ENCODE measurements at places on chromosomes 13 and 19.

DNA sequence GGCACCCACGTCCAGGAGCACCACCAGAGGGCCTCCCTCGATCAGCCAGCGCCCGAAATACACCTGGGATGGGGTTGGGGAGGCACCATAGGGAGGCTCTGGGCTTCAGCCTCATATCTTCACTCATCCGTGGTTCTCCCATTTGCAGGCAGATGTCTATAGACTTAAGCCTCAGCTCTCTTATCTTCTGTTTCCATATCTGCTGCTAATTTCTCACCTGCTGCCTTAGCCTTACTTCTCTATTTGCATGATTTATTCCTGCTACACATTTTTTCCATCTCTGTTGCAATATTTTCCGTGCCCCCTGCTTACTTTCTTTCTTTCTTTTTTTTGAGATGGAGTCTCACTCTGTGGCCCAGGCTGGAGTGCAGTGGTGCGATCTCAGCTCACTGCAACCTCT, 5.8 kb downstream of the GYS1 start:
- no peak for DNase-seq

DNA sequence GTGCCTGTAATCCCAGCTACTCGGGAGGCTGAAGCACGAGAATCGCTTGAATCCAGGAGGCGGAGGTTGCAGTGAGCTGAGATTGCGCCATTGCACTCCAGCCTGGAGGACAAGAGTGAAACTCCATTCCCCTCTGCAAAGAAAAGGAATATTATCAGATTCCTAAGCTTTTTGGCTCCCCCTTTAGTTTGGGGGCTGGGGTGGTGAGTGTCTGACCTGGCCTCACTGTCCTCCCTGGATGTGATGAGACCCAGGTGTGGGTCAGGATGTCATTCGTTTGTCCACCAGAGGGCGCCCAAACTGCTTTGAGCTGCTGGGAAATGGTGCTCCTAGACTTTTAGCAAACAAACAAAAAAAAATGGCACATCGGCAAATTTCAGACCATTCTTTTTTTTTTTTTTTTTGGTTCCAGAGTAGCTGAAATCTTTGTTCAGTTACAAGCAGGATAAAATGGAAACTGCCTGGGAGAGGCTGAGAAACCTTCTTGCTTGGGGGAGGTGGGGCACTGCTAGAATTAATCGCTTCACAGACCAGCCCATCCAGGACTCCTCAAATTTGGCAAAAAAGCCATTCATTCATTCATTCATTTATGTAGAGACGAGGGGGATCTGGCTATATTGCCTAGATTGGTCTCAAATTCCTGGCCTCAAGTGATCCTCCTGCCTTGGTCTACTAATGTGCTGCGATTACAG, 29.4 kb downstream of the SPC24 start:
- DNase-seq, result peak; percentile 39

- no peak for DNase-seq
Measured at GRCh38 chr19:11534948-11535347, 3.7 kb upstream of the CNN1 start.

- no peak for DNase-seq
Measured at GRCh38 chr13:110229905-110230563, 76.9 kb downstream of the COL4A1 start.

DNA sequence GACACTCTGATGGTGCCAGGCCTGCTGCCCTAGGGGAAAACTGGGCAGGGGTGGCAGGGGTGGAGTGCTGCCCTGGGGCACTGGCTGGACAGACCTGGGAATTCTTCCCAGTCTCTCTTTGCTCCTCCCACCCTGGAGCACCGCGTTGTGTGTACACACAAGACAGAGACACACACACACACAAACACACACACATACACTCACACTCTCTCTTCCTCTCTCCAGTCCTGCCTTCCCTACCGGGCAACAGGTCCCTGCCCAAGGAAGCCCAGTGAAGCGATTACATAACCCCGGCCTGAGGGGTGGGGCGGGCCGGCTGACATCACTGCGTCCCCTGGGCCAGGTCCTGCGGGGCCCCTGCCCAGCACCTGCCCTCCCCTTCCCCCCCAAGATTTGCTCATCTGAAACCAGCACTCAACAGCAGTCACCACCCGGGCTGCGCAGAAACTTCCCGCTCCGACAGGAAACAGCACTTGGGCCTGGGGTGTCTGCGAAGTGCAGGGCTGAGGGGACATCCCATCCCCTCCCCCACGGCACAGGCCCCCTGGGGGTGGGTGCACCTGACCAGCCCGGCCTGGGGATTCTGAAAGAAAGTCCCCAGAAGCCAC, 1.2 kb downstream of the MKNK2 start:
- no peak for DNase-seq

GRCh38 chr13:102261316-102261715, 140.5 kb downstream of the FGF14 start:
- no peak for DNase-seq

- no peak for DNase-seq
Measured at GRCh38 chr19:12833418-12833737, 1.0 kb downstream of the RTBDN start.

DNA sequence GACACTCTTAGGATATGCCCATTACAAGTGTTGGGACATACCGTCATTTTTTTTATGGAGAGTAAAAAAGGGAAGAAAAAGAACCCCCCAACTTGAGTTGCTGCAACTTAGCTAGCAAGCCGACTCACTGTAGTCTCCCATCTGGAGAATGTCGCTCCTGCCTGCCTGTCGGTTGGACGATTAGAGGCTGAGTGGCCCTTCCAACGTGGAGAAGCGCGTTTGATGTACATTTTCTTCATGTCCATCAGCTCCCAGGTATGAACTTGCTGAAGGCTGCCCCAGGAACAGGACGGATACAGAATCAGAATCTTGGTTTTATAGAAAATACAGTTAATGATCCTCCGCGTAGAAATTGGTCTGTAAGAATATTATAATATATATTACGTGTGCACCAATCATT, 189.0 kb upstream of the SOX1 start:
- no peak for DNase-seq

DNA sequence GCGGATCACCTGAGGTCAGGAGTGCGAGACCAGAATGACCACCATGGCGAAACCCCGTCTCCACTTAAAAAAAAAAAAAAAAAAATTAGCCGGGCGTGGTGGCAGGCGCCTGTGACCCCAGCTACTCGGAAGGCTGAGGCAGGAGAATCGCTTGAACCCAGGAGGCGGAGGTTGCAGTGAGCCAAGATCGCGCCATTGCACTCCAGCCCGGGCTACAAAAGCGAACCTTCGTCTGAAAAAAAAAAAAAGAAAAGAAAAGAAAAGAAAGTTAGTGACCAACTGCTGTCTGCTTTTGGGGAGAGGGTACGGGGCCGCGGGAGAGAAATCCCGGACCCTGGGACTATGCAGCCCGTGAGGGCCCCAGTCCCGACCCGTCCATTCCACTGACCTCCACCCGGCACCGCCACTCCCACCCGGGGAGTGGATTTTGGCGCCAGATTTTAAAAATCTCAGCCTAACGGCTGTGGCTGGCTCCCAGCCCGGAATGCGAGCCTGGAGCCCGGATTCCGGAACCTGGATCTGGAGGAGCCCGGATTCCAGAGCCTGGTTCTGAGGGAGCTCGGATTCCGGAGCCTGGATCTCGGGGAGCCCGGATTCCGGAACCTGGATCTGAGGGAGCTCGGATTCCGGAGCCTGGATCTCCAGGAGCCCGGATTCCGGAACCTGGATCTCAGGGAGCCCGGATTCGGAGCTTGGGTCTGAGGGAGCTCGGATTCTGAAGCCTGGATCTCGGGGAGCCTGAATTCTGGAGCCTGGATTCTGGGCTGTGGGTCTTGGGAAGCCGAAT, 6.1 kb upstream of the LMNB2 start:
- DNase-seq, result no peak

GRCh38 chr13:74191410-74191809, 57.2 kb upstream of the KLF12 start:
- DNase-seq, result no peak

DNA sequence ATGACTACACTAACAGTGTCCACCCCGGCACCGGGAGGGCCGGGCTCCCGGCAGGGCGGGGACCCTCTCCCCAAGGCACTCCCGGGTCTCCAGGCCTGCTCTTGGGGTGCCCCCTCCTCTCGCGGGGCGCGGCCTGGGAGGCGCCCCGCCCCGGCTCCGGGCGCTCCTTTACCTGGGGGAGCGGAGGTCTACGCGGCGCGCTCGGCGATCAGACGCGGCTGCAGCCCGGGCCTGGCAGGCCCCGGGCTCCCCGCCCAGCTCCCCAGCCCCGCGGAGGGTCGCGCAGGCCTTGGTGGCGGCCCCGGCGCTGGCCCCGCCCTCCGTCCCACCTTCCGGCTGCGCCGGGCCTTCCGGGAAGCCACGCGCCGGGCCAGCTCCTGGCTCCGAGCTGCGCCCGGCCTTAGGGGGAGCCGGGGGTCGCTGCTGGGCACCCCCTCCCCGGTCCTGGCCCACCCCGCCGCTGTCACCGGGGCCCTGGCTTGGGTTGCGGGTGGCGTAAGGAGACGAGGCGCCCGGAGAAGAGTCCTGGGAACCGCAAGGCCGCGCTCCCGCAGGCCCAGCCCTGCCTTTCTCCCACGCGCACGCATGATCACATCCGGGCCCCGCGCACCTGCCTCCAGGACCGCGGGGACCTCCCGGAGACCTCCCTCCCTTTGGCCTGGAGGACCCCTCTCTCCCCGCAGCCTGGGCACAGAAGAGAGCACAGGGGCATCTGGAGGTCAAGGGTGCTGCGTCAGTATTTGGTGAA, at the start of gene C19orf12:
C19orf12 (minus strand) TSS at position 309 of the 748 bp plus-strand sequence. CDS start 6,848 bp downstream, outside the sequence.
- peak; percentile 43 for DNase-seq

DNA sequence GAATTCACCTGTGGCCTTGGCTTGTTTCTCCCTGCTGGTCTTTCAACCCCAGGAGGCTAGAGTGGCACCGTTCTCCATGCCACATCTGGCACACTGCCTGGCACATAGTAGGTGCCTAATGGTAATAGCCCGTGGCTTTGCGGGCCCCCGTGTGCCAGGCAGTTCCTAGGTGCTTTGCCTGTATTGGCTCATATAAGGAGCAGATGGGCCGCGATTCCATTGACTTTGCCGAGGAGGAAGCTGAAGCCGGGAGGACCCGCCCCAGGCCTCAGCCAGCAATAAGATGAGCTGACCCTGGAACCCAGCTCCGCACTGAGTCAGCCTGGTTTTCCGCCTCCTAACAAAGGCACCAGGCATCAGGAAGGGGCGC, 807 bp downstream of the PGLYRP1 start:
- no peak for DNase-seq

DNA sequence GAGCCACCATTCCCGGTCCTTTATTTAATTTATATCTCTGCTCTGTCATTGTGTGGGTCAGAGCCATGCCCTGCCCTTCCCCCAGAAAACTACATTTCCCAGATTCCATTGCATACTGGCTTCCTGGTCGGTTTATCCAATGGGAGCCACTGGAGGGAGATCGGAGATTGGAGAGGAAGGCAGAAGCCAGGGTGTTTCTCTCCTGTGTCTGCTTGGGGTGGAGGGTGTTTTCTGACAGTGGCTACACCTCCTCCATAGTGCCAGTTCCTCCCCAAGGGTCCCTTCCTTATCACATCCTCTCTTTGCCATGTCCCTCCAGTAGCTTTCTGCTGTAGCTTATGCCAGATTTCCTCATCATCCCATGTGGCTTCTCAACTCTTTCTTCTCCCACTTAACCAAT, 19.0 kb downstream of the OLFM2 start:
- DNase-seq, result no peak

GRCh38 chr13:71320452-71320851, 546.6 kb downstream of the DACH1 start:
- DNase-seq, result no peak

DNA sequence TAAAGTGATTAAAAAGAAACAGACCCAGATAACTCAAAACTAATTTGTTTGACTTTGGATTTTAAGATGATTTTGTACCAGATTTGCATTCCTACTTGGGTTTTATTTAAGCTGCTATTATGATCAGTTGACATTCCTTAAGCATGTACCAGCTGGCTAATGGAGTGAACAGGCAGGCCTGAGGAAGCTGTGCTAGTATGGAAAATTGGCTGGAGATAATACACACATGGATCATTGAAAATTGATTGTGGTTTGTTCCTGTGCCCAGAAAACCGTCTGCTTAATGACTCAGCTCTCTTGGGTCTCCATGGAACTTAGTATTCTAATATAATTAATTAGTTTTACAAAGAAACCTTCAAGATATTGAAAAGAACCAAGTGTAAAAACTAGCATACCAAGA, 22.6 kb downstream of the POLR1D start:
- no peak for DNase-seq

- DNase-seq, result no peak
Measured at GRCh38 chr13:79501538-79502232, 20.7 kb downstream of the NDFIP2 start.

GRCh38 chr19:47626238-47626637, 17.3 kb downstream of the BICRA start:
- no peak for DNase-seq

DNA sequence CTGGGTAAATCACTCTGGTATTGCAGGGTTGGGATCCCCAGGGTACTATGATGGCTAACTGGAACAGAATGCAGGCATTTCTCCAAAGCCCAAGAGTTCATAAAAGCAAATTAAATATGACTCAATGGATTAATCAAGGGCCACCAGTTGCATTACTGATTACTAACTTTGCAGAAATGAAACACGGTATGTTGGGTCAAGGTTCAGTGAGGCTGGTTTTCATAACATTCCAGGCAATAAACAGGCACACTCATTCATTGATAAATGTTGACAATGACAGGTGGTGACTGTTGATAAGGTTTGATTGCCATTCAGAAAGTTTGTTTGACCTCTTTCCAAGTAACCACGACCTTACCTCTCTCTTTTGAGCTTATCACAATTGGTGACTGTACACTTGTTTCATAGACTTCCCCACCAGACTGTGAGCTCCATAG, 506 bp upstream of the AP1M1 start:
- no peak for DNase-seq

DNA sequence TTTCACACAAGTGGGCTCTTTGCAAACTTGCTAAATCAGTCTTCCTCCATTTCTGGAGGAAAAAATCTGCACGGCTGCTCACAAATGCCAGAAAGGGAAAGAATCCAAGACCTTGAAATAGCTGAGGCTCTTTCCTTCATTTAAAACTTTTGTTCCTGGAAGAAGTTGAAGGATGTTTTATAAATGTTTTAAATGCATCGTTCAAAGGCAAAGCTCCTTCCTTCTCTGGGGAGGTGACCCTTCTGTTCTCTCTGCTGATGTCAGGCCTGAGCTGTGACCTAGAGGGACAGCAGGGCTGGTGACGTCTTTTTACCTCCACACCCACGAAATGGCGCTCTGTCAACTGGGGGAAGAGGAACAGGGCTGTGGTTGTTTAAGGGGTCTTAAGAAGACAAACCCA, 376.4 kb upstream of the ZNF507 start:
- DNase-seq, result no peak

DNA sequence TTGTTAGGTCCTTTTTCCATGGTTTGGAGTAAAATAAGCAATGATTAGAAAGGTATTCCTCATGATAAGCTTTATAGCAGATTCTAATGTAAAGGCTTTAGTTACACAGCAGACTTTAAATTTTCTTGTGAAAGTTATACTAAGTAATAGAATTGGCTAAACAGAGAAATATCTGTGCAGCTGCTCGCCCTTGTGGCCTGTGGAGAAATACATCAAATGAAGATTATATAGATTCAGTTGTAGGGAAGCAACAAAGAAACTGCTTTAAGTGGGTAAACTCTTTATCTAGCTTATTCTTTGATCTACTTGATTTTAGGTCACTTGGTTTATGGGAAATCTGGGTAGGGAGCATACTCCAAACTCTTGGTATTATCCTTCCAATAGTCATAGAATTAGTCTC, 1269.7 kb upstream of the SPRY2 start:
- DNase-seq, result no peak

- no peak for DNase-seq
Measured at GRCh38 chr13:39378306-39378705, 224.7 kb downstream of the LHFPL6 start.

All from activated CD8-positive, alpha-beta memory T cell treated with anti-CD3 and anti-CD28 coated beads for 1 hour (primary cell).